AG04449 (cell line): ENCODE measurements at places on chromosomes 11 and 22.

- no peak for DNase-seq
Measured at GRCh38 chr11:19244084-19244483, 3.3 kb upstream of the E2F8 start.

- DNase-seq = no peak
Measured at GRCh38 chr11:123892031-123892430, 6.6 kb upstream of the TMEM225 start.

GRCh38 chr11:34890089-34890488 is 26.1 kb downstream of the APIP start:
- DNase-seq = no peak

- DNase-seq = no peak
Measured at GRCh38 chr11:69387409-69387885, 93.5 kb downstream of the MYEOV start.

DNA sequence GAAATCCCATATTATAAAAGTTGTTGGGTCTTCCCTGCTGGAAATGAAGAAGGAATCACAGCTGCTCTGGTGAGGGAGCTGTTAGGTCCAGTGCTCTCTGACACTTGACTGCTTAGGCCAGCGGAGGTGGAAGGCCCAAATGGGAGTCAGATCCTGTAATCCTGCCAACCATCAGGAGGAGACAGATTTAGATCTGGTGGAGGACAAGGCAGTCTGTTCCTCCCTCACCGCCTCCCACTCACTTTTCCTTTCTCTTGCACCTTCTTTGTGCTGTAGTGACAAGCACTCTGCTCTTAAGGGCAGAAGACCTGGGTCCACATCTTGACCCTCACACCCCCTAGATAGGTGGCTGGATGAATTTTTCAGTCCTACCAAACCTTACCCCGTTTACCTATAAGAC is 59.7 kb upstream of the CHST1 start:
- DNase-seq = no peak

- DNase-seq = no peak
Measured at GRCh38 chr11:121892131-121892681, 223.8 kb downstream of the BLID start.

- peak; percentile 97 for DNase-seq
Measured at GRCh38 chr11:35549787-35550186, 24.4 kb upstream of the PAMR1 start.

GRCh38 chr11:124481365-124482323 is 36.1 kb upstream of the OR8B8 start:
- DNase-seq = no peak

- DNase-seq = no peak
Measured at GRCh38 chr22:47061226-47061625, 298.8 kb downstream of the TBC1D22A start.

DNA sequence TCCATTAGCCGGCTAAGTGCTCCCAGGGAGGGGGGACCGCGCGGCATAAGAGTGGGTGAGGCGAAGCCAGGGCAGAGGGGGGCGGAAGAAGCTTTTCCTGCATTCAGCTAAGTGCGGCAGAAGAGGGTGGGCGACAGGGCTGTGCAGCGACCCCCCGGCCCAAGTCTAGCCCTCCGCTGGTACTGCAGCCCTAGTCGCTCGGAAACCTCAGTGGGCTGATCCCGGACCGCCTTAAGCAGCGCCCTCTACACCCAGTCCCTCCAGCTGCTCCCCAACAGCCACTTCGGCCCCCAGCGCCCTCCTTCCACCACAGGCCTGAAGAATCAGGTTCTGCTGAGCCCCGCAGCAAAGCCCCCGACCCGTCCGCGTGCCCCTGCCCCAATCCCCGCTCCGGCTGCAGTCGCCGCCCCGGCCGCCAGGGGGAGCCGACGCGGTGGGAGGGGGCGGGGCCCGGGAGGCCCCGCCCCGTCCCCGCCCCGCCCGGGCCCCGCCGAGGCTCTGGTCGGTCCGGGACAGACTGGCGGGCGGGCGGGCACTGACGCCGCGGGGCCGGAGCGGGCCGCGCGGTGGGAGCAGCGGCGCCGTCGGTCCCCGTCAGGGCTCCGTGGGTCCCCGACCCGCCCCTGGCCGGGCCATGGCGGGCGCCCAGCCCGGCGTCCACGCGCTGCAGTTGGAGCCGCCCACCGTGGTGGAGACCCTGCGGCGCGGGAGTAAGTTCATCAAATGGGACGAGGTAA is at the start of gene PLCB3:
TSS of gene PLCB3 (plus strand) at position 515 of the 737 bp plus-strand sequence. CDS start at position 635, 120 bp downstream.
- no peak for DNase-seq

- DNase-seq = no peak
Measured at GRCh38 chr22:35464399-35464798, 64.5 kb downstream of the MCM5 start.

GRCh38 chr11:132755934-132756333 is 776.4 kb downstream of the OPCML start:
- DNase-seq = no peak
